CD4-positive, alpha-beta T cell treated with Interleukin-6 for 4 hours (primary cell): ENCODE measurements at places on chromosomes 13 and 19.

GRCh38 chr13:62375653-62376052 lies 960.0 kb upstream of the PCDH20 start:
- no peak for DNase-seq

- DNase-seq, result peak; percentile 54
Observed at GRCh38 chr19:14400951-14401431, 18.1 kb downstream of the DDX39A start.

- DNase-seq, result no peak
Observed at GRCh38 chr13:30115257-30115600, 192.1 kb downstream of the KATNAL1 start.

DNA sequence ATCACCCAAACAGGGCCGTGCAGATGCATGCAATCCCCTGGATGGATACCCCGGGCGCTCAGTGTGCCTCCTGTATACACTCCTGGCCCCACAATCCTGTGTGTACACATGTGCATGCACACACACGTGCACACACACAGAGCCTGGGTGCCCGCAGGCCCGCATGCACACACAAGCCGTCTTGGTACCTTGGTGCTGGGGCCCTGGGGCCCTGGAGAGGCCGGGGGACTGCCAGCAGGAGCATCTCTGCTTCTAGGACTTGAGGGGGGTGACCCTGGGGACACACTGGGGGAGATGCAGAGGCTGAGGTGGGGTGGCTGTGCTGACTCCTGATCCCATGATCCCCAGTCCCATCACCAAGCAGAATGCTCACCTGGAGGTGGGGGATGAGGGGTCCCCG lies 15.6 kb upstream of the EPOR start:
- no peak for DNase-seq
